ENCODE measurements at places on chromosomes 12 and 14.

GRCh38 chr12:115623764-115624334 lies 653.6 kb downstream of the MED13L start:
- DNase-seq = no peak

GRCh38 chr14:88129306-88130056 lies 124.5 kb downstream of the GPR65 start:
- peak; percentile 16 for DNase-seq

DNA sequence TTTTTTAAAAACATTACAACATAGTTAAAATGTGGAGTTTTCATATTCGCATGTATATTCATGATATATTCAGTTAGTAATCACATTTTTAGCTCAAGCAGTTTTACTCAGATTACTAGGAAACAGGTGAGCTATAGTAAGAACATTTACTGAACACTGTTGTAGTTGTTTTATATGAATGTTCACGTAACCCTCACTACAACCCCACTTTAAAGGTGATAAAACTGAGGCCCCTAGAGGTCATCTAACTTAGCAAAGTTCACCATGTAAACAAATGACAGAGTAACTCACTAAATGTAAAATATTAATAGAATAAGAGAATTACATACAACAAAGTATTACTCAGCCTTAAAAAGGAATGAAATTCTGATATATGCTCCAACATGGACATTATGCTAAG lies 26.0 kb downstream of the RPAP3 start:
- DNase-seq = no peak

DNA sequence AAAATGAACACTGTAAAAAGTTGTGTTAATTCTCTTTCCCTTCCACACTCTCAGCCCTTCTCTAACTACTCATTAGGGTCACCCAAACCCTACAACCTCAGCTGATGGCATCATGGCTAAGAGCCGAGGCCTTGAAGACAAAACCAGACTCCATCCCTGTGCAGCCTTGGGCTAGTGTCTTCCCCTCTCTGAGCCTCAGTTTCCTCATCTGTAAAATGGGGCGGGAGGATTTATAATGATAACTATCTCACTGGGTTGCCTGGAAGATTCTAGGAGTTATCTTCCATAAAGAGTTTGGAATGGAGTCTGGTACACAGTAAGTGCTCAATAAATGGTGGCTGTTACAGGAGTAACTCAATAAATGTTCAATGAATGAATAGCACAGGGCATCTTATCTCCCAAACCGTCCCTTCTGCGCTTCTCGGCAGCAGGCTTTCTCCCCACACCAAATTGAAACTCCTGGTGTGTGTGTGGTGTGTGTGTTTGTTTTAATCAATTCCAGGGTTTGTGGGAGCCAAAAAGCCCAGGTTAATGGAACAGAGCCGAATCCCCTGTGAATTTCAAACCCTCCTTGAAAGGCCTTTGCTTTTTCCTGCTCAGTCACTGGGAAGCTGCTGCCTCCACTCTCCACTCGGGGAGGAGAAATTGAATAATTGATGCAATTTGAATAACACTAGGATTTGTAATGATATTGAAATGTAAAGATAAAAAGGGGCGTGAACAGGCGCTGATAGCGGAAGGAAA lies 61.2 kb upstream of the FAM222A start:
- DNase-seq = no peak

GRCh38 chr12:72349491-72349890 lies 77.3 kb downstream of the TRHDE start:
- DNase-seq = no peak

DNA sequence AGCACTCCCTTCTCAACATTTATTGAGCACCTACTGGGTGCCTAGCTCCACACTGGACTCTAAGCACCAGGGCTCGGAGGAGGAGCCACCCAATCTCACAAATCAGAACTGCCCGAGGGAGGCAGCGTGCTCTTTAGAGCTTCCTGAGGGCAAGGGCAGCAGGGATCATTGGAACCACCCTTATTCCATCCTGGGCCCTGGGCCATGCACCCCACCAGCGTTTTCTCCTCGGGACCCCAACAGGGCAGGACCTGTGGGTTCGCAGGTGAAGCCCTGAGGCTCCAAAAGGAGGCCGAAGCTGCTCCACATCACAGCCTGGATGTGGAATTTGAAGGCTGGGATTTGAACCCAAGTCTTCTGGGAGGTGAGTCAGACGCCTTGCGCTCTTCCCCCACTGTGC lies 15.4 kb downstream of the TMEM119 start:
- no peak for DNase-seq

GRCh38 chr12:52659951-52660350 lies 7.9 kb upstream of the KRT2 start:
- DNase-seq = no peak

GRCh38 chr12:62543324-62543723 lies 76.7 kb downstream of the MON2 start:
- no peak for DNase-seq

- DNase-seq = no peak
These were observed 786 bp upstream of the PFKM start for GRCh38 chr12:48118284-48118871.

DNA sequence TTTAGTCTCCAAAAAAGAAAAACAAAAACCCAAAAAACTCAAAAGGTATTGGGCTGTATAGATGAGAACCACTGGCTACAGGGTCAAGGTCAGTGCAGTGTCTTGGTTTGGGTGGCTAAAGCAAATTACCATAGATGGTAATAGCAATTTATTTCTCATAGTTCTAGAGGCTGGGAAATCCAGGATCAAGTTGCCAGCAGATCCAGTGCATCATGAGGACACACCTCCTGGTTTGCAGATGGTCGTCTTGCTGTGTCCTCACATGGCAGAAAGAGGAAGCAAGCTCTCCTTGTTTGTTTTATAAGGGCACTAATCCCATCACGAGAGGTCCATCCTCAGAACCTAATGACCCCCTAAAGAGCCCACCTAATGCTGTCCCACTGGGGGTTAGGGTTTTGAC lies 11.2 kb downstream of the COX14 start:
- no peak for DNase-seq

DNA sequence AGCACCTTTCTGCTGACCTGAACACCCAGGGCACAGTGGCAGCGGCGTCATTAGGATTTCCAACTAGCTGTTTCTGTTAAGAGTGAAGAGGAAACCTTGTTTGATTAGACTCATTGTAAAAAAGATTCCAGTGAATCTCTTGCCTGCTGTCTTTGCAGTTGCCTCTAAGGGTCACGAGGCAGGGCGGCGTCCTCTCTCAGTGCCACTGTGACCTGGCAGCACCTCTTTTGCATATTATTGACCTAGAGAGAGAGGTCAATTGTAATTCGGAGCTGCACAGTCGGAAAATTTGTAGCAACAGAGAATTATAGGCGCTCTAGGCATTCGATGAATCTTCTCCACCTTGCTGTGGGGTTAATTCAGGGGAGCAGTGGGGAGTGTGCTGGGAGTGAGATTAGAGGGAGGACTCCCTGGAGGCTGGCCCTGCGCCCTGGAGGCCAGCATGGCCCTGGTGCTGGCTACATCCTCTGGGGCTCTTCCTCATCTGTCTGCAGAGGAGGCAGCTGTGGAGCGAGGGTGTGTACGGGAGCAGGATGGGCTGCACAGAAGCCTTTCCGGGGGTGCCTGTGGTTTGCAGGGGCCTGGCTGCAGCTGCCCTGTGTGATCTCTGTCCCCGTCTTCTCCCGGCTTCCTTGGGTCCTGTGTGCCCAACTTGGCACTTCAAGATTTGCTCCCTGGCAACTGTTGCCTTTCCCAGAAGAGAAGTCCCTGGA lies 14.3 kb downstream of the PACS2 start:
- no peak for DNase-seq

- no peak for DNase-seq
These were observed 14.1 kb downstream of the PLCZ1 start for GRCh38 chr12:18723752-18724151.

GRCh38 chr14:100067481-100067880 lies 2.3 kb downstream of the EVL start:
- DNase-seq = no peak

GRCh38 chr12:57027805-57028153 lies 11.4 kb upstream of the TAC3 start:
- DNase-seq = no peak

- no peak for DNase-seq
These were observed 20.0 kb downstream of the ITGA7 start for GRCh38 chr12:55687746-55688145.

DNA sequence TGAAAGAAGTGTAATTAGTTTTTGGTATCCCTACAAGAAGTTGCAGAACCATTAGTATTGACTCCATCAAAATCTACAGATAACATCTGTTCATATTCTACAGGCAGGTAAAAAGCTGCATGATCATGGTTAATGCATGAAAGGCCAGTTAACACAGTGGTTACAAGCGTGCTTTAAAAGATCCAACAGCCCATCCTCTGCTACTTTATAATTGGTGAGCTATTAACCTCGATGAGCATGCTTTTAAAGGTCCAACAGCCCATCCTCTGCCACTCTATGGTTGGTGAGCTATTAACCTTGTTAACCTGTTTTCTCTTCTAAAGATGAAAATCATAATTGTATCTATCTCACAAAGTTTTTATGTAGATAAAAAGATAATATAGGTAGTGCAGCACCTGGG lies 289.3 kb downstream of the DUSP6 start:
- DNase-seq = no peak

DNA sequence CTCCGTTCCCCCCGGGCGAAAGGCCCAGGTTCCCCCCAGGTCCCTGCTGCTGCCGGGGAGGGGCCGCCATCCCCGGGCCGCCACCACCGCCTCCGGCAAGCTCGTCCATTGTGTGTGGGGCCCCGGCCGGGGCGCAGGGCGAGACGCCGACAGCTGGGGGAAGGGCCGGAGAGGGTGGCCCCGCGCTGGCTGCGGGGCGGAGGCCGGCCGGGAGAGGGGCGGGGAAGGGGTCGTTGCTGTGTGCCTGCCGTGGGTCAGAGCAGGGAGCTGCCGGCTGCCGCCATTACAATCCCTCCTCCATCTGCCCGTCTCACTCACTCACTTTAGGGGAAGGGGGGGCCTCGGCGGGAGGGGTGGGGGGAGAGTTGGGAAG lies at the start of gene STRN3:
Gene STRN3 (minus strand): TSS at position 303 of the 373 bp plus-strand sequence. CDS start 194 bp downstream, at position 109.
- no peak for DNase-seq

- peak; percentile 88 for DNase-seq
These were observed 36.2 kb downstream of the PRMT8 start for GRCh38 chr12:3527181-3527580.

DNA sequence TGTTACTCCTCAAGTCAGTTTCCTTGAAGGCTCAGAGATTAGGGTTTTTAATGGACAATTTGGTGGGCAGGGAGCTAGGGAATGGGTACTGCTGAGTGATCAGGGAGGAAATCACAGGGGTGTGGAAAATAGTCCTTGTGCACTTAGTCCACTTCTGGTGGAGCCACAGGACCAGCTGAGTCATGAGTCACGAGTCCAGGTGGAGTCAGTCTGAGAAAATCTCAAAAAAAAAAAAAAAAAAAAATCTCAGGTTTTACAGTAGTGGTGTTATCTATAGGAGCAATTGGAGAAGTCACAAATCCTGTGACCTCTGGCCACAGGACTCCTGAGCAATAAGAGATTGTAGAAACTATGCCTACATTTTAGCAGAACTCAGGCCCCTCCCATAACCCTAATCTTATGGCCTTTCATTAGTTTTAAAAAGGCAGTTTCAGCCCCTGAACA lies 28.2 kb upstream of the AMN1 start:
- peak; percentile 65 for DNase-seq

GRCh38 chr12:87329076-87329863 lies 699.9 kb downstream of the C12orf50 start:
- DNase-seq = no peak

DNA sequence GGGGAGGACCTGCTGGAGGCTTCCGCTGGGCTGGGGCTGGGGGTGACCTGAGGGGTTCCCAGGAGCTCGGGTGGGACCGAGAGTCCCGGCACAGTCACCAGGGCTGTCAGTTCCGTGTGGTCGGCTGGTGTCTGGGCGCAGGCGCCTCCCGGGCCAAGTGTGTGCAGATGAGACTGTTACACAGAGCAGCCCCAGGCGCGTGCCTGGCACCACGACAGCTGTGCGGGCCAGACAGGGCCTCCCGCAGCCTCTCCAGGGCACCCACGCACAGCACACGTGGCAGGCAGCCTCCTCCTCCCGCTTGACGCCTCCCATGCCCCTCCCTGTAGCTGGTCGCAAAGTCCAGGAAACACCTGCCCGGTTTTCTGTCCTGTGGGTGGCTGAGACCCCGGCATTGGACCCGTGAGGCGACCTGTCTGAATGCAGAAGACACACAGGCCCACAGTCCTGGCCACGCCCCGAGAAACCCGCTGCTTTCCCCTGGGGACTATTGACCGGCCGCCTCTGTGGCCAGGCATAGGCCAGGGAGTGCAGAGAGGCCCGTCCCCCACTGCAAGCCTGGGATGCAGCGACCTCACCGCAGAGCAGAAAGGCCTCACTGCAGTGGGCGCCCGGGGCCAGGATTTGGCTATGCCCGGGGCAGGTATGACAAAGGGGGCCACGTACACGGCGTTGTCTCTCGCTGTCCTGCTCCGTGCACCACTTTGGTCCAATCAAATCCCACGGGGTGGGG lies 12.1 kb upstream of the GALNT9 start:
- DNase-seq = no peak

GRCh38 chr12:15701206-15701605 lies 88.0 kb downstream of the EPS8 start:
- DNase-seq = no peak

DNA sequence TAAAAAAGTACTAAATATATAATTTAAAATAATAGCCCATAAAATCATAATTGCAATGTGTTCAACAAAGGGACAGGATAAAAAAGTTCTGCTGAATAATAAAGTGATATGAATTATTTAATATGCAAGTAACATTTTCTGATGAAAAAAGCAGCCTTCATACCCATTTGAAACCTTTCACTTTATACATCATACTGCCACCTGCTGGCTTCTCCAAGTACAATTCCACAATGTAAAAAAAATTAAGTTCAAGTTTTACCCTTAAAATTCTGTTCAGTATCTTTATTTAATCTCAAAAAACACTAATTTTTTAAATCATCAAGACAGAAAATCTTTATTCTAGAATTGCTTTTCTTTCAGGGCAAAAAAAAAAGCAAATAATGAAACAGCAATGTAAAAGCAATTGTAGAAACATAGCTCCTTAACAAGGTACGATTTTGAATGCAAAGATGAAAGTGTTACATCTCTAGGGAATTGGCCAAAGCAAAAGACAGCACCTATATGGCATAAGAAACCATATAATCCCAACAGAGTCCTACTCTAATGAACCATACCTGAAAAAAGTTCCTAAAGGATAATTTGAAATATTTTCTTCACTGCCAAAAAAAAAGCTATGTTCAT lies 15.0 kb downstream of the MDM1 start:
- peak; percentile 73 for DNase-seq

DNA sequence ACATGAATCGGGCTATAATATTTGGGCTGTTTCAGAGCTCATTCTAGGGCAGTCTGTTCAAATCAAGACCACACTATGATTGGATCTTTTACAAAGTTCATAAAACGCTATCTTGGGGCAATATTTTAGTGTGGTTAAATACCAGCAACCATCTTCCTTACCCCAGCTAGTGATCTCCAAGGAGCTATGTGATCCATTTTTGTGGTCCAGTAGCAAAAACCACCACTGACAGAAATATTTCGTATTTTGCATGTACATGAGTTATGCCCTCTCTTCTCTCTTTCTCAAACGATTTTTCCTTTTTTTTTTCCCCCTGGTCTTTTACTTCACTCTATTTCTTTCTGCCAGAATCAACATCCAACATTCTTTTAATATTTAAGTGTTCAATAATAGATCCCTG lies 280.6 kb upstream of the KITLG start:
- no peak for DNase-seq

All from RKO (cell line).